ENCODE measurements at places on chromosomes 2 and 18.

DNA sequence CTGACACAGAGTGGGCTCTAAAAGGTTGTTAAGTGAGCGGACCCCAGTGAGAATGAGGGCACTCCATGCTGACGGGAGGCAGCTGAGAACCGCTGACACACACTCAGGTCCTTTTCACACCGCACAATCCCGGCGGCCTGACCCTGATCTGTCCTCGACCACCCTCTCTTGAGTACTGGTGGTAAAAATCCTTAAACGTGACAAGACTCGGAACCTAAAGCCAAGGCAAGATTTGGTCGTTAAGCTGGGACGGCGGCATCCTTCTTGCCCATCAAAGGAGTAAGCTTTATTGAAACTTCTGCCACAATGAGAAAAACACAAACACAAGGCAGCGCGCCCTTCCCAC, 569 bp downstream of the TMX3 start:
- no peak for DNase-seq

GRCh38 chr18:48706731-48707130, 167.9 kb downstream of the CTIF start:
- DNase-seq = no peak

GRCh38 chr2:129431881-129432280, 547.6 kb upstream of the RAB6C start:
- DNase-seq = no peak

DNA sequence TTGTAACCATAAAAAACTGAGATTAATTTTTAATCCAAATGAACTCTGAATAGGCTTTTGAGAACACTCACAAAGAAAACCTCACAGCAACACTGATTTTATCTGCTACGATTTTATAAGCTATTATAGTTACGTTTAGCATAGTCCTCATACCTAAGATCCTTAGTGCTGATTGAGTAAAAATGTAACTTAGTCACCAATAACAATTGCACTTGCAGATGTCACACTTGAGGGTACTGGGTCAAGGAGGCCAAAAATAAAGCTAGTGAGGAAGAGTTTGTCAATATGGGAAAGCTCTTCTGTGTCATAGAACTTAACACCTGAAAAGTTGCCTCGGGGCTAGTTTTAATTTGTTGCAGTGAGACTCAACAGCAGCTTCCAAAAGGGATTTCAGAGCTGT, 706.5 kb upstream of the FAM98A start:
- no peak for DNase-seq

DNA sequence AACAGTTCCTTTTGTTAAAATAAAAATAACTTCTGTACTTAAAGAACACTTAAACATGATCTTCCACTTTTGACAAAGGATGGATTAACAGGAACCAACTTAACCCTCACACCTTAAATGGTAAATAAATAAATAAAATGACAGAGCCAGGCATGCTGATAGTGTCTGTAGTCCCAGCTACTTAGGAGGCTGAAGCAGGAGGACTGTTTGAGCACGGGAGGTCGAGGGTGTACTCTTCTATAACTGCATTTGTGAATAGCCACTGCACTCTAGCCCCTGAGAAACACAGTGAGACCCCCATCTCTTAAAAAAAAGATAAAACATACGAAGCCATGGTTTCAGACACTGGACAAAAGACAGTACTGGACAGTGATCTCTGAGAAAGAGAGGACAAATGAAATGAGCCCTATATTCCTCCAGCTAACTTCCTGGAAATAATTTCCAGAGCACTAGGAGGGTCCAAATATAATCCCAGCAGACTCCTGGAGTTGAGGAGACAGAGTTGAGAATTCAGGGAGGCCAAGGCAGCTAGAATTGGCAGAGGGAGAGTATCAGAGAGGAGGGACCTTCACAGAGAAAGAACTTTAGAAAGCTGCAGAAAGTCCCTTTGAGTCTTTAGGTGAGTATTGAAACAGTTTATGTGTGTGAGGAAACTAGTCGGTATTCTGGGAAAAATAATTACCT, 17.4 kb downstream of the PPP4R1 start:
- no peak for DNase-seq

DNA sequence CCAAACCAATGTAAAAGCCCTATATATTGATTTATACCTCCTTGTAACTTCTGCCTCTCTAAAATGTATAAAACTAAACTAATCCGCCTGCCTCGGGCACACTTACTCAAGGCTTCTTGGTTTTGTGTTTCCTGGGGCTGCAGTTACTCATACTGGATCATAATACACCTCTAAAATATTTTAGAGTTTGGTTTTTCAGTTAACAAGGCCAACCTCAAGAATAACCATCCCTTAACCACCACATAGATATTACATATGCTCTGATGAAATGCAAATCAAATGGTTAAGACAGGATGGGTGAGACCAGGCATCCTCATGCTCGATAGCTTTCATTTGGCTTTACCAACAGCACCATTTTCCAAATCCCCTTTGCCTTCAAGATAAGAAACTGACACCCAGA, 46.4 kb downstream of the UXS1 start:
- DNase-seq = no peak

- no peak for DNase-seq
Observed at GRCh38 chr2:10269711-10270610, 32.7 kb upstream of the HPCAL1 start.

GRCh38 chr2:20677301-20678085, 10.5 kb downstream of the GDF7 start:
- DNase-seq = no peak

DNA sequence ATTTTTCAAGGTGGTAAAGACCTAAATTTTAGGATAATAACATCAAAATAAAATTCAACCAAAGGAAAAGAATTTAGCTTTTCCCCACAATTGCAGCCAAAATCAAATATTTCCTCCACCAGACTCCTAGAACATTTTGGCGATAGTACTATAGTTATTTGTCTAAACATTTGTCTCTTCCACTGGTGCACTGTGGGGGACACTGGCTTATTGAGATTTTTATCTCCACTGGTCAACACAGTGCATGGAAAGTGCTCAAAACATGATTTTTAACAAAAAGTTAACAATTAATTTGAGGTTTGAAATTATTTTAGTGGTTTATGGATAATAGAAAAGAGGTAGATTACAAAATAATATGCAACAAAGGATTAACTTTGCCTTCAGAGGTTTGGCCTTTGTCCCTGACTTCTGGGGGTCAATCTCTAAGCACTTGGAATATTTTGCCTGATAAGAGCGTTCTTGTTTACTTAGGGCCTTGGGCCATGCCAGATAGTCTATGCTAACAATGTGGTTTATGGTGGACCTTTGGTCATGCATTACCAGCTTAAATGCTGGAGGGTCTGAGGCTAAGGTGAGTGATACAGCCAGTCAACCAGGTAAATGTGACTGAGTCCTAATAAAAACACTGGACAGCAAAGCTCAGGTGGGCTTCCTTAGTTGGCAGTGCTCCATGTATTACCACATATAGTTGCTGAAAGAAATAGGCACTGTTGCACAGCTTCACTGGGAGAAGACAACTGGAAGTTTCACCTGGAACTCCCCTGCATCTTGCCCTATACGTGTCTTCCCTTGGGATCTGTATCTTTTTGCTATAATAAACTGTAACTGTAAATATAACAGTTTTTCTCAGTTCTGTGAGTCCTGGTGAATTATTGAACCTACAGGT, 67.2 kb upstream of the SATB2 start:
- DNase-seq = no peak

DNA sequence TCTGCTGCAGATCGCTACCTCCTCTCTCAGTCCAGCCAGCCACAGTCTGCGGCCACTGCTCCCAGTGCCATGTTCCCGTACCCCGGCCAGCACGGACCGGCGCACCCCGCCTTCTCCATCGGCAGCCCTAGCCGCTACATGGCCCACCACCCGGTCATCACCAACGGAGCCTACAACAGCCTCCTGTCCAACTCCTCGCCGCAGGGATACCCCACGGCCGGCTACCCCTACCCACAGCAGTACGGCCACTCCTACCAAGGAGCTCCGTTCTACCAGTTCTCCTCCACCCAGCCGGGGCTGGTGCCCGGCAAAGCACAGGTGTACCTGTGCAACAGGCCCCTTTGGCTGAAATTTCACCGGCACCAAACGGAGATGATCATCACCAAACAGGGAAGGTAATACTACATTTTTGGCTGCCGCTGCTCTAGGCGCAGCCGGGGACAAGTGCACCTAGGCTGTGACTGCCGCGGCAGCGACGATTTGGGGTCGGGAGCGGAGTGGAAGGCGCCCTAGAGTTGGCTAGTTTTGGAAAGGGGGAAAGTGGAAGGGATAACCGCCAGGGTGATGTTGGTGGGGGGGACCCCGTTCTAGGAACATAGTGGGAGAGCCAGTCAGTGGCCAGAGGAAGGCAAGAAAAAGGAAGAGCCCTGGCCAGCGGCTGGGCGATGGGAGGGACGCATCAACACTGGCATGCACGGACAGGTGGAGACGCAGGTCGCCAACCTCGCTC, 776 bp downstream of the TBR1 start:
- no peak for DNase-seq

GRCh38 chr2:159963700-159964099, 98.7 kb downstream of the PLA2R1 start:
- no peak for DNase-seq

- no peak for DNase-seq
Observed at GRCh38 chr2:122939796-122940195, 1085.3 kb upstream of the CNTNAP5 start.

DNA sequence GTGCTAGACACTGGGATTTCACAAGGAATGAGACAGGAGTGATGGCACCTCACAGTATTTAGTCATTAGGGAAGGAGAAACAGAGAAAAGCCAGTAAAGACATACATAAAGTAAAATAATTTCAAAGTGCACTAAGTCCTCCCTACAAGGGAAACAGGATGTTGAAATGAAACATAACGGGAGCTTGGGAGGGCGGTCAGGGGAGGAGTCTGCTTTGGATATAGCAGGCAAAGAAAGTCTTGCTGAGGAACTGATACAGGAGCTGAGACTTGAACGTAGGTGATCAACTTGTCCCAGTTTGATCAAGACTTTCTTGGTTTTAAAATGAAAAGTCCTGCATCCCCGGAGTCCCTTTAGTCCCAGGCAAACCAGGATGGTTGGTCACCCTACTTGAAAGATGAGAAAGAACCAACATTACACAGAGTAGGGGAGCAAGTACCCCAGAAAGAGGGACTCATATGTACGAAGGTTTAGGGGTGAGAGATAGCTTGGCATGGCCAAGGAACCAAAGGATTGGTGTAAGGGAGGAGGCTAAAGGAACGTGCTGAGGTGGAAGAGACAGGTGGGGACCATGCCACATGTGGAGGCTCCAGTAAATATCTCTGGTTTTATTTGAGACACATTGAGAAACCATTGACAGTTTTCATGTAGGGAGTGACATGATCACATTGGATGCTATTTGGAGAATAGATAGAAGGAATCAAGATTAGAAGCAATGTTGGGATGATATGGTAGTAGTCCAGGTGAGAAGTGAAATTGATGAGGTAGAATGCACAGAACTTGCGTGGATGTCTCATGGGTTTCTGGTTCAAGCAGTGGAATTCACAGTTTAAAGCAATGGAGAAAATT, 28.4 kb downstream of the FBXO48 start:
- DNase-seq = no peak

- no peak for DNase-seq
Observed at GRCh38 chr2:185802926-185803325, 64.3 kb downstream of the FSIP2 start.

- no peak for DNase-seq
Observed at GRCh38 chr2:14628901-14629300, 3.6 kb upstream of the LRATD1 start.

GRCh38 chr18:35971661-35972196, 750 bp upstream of the RMP24 start:
- no peak for DNase-seq

DNA sequence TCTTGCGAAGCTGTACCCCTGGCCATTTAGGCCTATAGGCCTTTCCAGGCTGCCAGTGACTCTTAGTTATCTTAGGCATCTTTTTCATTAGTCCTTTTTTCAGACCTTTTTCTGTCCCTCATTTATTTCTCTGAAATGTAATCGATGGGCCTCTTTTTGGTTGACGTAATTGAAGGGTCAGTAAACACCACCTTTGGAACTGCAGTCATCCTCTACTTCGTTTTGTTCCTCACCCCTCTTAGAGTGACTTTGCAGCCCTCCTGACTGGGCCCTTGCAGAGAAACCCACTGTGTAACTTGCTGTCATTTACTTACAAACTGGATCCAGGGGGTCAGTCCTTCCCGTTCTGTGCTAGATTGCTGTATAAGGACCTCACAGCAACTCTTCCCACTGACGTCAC, 23.2 kb downstream of the CENPO start:
- DNase-seq = no peak

DNA sequence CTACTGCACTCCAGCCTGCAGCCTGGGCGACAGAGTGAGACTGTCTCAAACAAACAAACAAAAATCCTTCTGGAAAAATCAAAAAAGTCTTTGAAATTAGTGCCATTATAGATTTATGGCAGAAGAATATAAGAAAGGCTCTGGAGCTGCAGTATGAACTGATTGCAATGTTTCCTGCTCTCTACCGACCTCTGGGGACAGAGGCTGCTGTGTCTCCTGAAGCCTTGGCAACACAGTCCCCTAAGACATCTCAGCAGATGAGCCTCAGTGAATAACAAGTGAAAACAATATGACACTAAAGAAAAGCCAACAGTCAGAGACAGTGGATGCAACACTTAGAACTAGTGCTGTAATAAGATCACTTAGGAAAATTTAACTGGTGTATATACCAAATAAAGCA, 494.9 kb upstream of the LRATD1 start:
- DNase-seq = no peak

DNA sequence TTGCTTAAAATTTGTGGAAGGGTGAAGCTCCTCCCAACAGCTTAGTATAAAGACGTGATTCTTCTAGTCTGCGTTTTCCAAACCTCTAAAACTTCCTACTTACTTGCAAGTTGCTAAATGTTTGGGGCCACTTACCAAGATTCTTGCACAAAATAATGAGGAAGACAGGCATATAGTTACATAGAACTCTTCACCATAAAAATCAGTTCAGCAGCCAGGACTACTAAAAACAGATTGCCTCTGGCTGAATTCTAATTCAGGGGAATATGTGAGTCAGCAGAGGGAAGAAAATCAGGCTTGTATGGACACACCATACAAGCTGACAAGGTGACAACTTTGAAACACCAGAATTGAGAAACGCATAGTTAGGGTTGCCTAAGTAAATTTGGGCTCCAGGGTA, 2.8 kb upstream of the PEX13 start:
- no peak for DNase-seq

DNA sequence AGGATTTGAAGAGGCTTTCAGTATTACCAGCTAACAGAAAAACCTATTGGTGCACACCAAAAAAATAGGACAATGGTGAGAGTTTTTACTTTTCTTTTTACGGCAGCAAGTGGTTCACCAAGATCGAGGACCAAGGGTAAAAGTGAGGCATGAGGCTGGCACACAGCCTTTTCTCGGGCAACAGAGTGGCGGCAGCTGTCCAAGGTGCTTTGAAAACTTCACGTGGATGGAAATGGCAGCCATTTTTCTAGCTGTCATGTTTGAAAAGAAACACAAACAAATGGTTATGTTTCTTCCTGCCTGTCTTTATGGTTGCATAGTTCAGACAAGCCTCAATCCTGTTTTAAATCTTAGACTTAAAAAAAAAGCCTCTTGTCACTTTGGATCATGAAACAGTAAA, 812.5 kb upstream of the CHAC2 start:
- no peak for DNase-seq

Data from CD4-positive, alpha-beta T cell treated with Interleukin-10 for 1 hour (primary cell).